H7 (cell line): ENCODE measurements at places on chromosomes 13 and 19.

GRCh38 chr19:51803967-51804366, 9.0 kb downstream of the FPR3 start:
- no peak for DNase-seq

- DNase-seq, result no peak
Measured at GRCh38 chr13:22090106-22090505, 419.2 kb downstream of the FGF9 start.

GRCh38 chr13:40061466-40062450, 406.3 kb downstream of the COG6 start:
- DNase-seq, result no peak

DNA sequence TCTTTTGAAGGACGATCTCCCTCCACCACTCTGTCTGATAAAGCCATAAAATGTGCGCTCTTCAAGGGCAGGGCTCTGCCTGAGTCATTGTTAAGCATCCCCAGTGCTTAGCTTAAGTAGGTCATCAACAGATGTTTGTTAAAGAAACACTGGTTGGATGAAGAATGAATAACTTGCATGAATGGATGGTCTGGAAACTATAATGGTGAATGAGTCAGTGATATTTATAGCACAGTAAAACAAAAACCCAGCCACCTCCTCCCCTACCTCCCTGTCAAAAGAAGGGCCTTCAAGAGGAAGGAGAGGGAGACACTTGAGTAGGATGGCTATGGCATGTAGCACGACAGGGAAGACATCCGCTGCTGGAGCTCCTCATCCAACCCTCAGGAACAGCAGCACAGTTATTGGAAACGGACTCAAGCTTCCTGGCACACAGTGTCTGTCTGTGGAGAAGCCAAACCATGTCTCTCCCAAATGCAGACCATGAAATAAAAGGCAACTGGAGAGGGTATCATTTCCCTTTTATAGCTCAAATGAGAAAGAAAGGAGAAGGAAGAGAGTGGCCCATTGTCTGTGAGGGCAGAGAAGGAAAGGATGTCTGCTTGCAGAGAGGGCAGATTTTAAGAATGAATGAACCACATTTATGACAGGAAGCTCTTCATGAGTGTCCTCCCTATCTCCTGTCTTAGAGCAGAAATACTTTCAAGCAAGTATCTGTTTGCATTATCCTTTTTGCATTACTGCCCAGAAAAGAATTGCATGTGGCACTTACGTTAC, 183.5 kb upstream of the UBL3 start:
- DNase-seq, result no peak

- DNase-seq, result no peak
Measured at GRCh38 chr13:95926231-95926630, 127.0 kb downstream of the UGGT2 start.

- DNase-seq, result peak; percentile 2
Measured at GRCh38 chr13:84025824-84026223, 143.6 kb upstream of the SLITRK1 start.

- peak; percentile 38 for DNase-seq
Measured at GRCh38 chr13:26867451-26868091, 107.0 kb upstream of the GPR12 start.

GRCh38 chr13:59790626-59791025, 373.1 kb downstream of the DIAPH3 start:
- no peak for DNase-seq

DNA sequence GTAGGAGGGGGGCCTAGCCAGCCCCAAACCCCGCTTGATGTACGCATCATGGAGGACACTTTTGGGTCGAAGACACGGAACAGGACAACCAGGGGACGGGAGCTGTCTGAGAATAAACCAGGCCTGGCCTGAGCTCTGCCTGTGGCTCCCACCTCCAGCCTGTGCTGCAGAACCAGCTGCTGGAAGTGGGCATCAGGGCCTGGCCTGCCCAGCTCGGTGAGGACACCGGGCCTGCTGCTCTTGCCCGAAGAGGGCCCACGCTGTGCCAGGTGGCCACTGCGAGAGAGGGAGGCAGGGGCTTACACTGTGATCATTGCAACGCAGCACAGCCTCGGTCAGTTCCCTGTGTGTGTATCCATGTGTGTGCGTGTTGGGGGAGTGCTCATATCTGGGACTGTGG, 34.6 kb downstream of the CEBPG start:
- DNase-seq, result no peak

DNA sequence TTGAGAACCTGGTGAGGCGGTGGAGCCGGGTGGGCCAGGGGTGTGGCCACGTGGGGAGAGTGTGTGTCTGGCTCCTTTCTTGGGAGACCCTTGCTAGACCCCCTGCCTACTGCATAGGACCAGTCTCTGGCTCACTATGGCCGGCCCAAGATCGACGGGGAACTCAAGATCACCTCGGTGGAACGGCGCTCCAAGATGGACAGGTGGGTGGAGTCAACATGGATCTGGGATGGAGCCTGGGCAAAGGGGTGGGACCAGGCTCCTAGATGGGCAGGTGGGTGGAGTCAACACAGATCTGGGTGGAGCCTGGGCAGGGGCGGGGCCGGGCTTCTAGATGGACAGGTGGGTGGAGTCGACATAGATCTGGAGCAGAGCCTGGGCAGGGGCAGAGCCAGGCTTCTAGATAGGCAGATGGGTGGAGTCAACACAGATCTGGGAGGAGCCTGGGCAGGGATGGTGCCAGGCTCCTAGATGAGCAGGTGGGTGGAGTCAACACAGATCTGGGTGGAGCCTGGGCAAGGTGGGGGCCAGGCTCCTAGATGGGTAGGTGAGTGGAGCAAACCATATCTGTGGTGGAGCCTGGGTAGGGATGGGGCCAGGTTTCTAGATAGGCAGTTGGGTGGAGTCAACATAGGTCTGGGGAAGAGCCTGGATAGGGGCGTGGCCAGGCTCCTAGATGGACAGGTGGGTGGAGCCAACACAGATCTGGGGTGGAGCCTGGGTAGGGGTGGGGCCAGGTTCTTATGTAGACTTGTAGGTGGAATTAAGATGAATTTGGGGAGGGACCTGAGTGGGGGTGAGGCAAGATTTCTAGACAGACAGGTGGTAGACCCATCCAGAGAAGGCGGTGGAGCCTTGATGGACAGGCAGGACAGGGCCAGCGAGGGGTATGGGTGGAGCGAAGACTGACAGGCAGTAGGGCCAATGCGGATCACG, 56.5 kb downstream of the VAV1 start:
- DNase-seq, result peak; percentile 76

DNA sequence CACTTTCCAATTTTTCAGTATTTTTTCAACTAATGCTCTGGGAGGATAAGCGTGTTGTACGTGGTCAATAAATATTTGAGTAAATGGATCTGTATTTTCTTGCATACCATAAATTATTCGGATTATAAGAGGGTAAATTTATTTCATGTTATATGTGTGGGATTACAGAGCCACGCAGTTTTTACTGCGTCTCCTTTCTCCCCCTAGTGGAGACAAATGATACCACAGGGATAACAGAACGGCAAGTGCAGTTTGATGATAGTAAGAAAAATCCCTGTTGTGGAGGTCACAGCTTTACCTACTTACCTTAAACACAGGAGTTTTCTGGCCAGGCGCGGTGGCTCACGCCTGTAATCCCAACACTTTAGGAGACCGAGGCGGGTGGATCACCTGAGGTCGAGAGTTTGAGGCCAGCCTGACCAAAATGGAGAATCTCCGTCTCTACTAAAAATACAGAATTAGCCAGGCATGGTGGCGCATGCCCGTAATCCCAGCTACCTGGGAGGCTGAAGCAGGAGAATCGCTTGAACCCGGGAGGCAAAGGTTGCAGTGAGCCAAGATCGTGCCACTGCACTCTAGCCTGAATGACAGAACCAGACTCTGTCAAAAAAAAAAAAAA, 16.8 kb downstream of the MBD3L2B start:
- DNase-seq, result peak; percentile 17

DNA sequence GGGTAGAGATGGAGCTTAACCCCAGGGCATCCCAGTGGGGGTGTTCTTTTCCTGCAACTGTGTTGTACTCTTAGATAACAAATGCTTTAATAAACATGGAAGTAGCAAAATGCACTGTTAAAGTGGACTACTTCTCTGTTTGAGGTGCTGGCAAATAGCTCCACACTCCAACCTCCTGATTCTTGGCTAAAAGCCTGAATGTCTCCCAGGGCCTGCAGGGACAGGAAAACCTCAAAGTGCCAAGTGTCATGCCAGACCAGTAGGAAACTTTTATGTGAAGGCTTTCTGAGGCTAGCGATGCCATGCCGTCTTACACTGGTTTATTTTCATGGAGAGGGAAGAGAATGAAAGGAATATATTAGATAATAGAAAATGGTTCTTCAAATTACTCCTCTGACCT, 6.8 kb downstream of the FREM2 start:
- no peak for DNase-seq

- peak; percentile 83 for DNase-seq
Measured at GRCh38 chr19:36113894-36114720, 568 bp downstream of the POLR2I start.

DNA sequence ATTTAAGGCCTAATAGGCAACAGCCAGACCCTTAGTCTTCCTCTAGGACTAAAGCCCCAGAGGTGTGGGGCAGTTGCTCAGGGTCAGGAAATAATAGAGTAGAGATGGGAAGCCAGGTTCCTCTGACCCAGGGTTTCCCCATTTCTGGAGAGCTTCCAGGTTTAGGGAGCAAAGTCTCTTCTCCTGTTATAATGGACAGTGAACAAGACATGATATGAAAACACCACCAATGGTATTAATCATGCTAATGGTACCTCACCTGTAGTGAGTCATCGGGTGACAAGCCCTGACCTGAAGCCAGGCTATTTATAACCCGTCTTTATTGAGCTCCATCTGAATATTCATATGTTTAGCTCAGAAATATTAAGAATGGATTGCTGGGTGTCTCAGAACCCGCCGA, 24.6 kb downstream of the BICRA start:
- no peak for DNase-seq

DNA sequence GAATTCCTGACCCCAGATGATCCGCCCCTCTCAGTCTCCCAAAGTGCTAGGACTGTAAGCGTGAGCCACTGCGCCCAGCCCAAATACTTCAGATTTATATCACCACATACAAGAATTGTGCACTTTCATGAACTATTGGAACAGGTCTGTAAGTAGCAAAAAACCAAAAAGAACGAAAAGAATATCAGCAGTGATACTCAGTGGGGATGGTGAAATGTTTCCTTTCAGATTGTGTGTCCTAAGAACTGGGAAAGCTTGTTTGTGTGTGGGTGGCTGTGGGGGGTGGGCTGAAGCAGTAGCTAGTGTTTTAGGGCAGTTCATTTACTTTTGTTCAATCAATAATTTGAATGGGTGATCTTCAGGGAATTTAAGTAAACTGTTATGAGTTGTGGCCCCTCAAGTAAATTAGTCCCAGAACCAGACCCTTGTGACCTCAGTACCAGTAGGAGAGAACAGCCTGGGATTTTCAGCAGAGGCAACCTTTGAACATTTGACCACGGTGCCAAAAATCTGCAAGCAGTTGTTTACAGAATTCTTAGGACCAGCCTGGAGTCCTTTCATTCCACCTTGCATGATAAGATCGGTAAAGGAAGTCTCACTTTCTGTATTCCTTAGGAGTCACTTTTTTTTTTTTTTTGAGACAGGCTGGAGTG, 106.6 kb downstream of the LRCH1 start:
- no peak for DNase-seq

DNA sequence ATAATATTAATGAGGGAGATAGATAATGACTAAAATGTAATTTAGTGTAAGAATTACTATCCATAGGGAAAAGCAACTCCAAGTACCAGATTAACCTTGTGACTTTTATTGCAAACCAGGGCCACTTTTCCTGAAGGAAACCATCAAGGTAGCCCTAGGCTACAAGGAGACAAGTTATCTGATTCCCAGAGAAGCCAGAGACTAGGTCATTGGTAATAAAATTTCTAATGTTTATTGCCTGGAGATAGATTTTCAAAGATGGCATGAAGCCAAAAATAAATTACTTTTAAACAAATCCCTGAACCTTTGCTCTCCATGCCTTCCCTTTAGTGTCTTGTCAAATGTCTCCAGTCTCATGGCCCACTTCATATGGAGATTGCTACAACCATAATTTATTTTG, 610.1 kb upstream of the SLC10A2 start:
- DNase-seq, result no peak

GRCh38 chr19:43101950-43102349, 19.4 kb upstream of the PSG2 start:
- no peak for DNase-seq

- DNase-seq, result no peak
Measured at GRCh38 chr19:44204772-44205171, 7.6 kb upstream of the ZNF227 start.

- DNase-seq, result peak; percentile 80
Measured at GRCh38 chr19:10468133-10468532, 35.0 kb downstream of the KEAP1 start.

DNA sequence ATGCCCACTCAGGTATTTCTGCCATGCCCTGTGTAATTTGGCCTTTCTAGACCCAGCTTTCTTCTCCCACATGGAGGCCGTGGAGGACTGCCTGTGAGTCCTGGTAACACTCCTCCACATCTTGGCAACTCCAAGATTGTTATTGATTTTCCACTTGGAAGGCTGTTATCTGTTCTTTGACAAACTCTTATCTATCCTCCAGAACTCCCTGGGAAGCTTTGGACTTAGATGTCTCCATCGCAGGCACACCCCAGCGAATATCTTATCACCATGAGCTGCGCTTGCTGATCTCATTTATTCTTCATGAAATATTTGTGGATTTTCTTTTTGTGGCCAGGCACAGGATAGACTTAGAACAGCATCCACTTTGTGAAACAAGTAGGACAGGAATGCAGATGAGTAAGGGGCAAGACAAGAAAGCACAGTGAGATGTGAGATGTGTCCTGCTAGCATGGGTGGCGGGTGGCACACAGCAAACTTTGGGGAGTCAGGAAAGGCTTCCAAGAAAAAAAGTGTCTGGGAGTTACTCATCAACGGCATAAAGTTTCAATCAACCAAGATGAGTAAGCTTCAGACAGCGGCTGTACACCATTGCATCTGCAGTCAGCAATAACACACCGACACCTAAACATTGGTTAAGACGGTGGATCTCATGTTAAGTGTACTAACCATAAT, 84.5 kb upstream of the IRS2 start:
- DNase-seq, result no peak

GRCh38 chr19:5031231-5032100, 62.6 kb downstream of the KDM4B start:
- DNase-seq, result peak; percentile 99

GRCh38 chr19:7435586-7435985, 53.2 kb downstream of the PEX11G start:
- no peak for DNase-seq

GRCh38 chr19:53555352-53555751, 17.4 kb downstream of the ZNF331 start:
- no peak for DNase-seq

- no peak for DNase-seq
Measured at GRCh38 chr19:6011794-6012193, 33.9 kb upstream of the RANBP3 start.

GRCh38 chr13:35793823-35794222, 317.3 kb upstream of the MAB21L1 start:
- DNase-seq, result no peak

GRCh38 chr19:35026418-35026817, 3.9 kb upstream of the SCN1B start:
- DNase-seq, result no peak

- DNase-seq, result no peak
Measured at GRCh38 chr13:41742917-41743552, 217.9 kb downstream of the VWA8 start.

DNA sequence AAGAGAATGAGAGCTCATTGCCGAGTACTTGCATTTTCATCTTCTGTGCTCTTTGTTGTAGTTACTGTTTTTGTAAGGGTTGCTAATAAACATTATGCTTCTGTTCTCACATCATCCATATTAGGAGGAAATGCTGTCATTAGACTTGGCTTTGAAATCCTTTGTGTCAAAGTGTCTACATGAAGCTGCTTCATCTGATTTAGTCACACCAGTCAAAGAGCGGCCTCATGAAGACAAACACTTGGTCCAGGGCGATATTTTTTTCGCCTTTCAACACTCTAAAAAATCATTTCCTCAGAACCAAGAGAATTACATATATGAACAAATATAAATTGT, 105.0 kb downstream of the SPRY2 start:
- no peak for DNase-seq
